Trophoblast cell (in vitro differentiated cells and primary cell): ENCODE measurements at places on chromosomes 5 and 9.

DNA sequence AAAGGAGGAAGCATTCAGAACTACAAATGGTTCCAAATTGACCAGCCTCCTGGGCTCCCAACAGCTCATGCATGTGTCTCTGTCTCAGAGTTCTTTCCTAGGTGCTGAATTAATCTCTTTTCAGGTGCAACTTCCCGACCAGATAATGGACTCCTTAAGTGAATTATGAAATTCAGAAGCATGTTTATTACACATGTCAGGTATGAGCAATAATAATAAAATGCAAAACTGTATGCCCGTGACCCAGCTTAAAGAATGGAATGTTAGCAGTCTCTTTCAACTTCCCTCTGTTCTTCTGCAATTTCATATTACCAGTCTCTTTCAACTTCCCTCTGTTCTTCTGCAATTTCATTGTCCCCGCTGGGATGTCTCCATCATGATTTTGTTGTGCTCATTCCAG is 60.4 kb downstream of the FBXL7 start:
- no peaks in the 10 kb centered on the region for H3K4me1 ChIP-seq
- no peaks in the 10 kb centered on the region for H3K27me3 ChIP-seq

GRCh38 chr5:31477516-31477915 is 54.4 kb downstream of the DROSHA start:
- no peak for DNase-seq
- no peaks in the 10 kb centered on the region for H3K4me1 ChIP-seq
- H3K4me3 ChIP-seq, result no peak overlapping the region
- peaks cover 8% of the 10 kb centered on the region for H3K36me3 ChIP-seq
- H3K27me3 ChIP-seq, result no peaks in the 10 kb centered on the region

- H3K4me3 ChIP-seq, result no peak overlapping the region
- no peaks in the 10 kb centered on the region for H3K36me3 ChIP-seq
- H3K27me3 ChIP-seq, result no peaks in the 10 kb centered on the region
These were observed 54.8 kb downstream of the GDA start for GRCh38 chr9:72204062-72204461.

GRCh38 chr5:114223866-114224265 is 138.0 kb upstream of the KCNN2 start:
- H3K4me1 ChIP-seq, result no peaks in the 10 kb centered on the region
- no peaks in the 10 kb centered on the region for H3K36me3 ChIP-seq
- no peaks in the 10 kb centered on the region for H3K27me3 ChIP-seq
- H3K27ac ChIP-seq, result no peak overlapping the region
- peak; percentile 34 for DNase-seq
- H3K4me3 ChIP-seq, result no peak overlapping the region

- H3K36me3 ChIP-seq, result no peaks in the 10 kb centered on the region
- H3K4me3 ChIP-seq, result no peak overlapping the region
- H3K4me1 ChIP-seq, result peaks cover 24% of the 10 kb centered on the region
- no peaks in the 10 kb centered on the region for H3K27me3 ChIP-seq
- no peak for DNase-seq
- H3K27ac ChIP-seq, result no peak overlapping the region
These were observed 24.5 kb upstream of the CRB2 start for GRCh38 chr9:123331346-123332060.
